AG04449 (cell line): ENCODE measurements at places on chromosomes 1 and 21.

DNA sequence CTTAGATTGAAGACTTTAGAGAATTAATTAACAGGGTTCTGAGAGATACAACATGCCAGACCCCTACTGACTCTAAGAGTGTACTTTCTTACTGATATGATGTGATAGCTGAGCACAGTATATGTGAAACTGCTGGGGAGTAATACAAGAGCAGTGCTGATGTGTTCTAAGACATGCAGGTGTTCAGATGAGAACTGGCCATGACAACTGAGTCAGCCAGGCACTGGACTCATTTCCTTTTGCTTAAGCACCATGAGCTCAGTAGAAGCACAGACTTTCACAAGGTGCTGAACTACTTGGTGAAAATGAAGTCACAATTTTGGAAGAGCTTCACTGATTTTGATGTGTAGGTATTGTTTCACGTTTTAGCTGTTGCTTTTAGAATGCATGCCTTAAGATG, 15.9 kb upstream of the POGZ start:
- DNase-seq: no peak

DNA sequence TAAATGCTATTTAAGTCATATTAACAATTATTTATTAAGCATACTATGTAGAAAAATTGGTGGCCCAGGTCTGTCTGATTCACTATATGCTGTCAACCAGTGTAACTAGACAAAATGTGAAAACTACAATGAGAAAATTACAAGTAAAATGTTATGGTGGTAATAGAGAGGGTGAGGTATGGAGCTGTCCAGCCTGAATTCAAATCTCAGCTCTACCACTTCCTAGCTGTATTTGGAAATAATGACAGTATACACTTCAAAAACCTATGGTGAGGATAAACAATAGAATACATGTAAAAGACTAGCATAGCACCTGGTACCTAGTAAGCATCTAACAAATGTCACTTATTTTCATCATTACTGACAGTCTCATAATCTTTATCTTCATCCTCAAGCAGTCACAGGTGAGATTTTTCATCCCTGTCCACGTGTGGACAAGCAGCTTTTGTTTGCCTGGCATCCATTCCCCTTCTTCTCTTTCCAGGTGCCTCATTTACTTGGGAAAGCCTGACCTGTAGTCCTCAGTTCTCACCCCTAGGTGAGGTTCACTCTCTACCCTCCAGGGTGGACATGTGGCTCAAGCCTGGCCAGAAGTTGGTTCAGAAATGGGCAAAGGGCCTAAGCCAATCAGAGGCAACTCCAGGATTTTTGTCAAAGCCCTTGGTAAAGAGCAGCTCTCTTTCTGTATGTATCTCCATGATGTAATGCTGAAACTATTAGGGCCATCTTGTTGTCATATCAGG, 29.5 kb downstream of the EGLN1 start:
- DNase-seq: no peak

DNA sequence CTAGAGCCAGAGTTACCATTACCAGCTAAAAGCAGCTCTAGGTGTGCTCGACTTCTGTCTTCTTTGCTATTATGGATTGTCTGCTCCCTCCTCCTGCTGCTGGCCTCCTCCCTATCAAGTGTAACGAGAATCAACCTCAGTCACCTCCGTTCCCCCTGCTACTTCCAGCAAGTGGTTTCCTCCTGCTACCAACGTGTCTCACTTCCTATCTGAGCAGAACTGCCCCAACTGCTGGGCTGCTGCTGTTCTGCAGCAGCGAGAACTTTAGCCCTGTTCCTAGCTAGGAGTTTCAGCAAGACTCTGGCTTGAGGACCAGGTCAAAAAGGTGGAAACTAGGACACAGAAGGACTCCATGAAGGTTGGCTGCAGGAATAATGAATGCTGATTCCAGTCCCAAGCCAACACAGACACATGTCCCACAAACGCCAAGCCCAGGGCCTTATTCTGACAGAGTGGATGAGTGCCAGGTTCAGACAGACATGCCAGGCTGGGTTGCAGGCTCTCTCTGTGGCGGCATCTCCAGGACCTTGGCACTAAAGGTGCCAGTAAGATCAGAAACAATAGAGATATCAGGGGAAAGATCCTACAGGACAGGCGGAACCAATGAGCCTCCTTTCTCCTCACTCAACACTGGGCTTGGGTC, 46.9 kb downstream of the CD34 start:
- no peak for DNase-seq

GRCh38 chr1:23525558-23526250, 5.3 kb downstream of the E2F2 start:
- DNase-seq: no peak

- no peak for DNase-seq
Observed at GRCh38 chr1:187648091-187648490, 819.3 kb downstream of the PLA2G4A start.

- no peak for DNase-seq
Observed at GRCh38 chr1:161070761-161071160, 1.1 kb upstream of the ARHGAP30 start.

- DNase-seq: no peak
Observed at GRCh38 chr1:107110326-107110725, 30.5 kb upstream of the NTNG1 start.

DNA sequence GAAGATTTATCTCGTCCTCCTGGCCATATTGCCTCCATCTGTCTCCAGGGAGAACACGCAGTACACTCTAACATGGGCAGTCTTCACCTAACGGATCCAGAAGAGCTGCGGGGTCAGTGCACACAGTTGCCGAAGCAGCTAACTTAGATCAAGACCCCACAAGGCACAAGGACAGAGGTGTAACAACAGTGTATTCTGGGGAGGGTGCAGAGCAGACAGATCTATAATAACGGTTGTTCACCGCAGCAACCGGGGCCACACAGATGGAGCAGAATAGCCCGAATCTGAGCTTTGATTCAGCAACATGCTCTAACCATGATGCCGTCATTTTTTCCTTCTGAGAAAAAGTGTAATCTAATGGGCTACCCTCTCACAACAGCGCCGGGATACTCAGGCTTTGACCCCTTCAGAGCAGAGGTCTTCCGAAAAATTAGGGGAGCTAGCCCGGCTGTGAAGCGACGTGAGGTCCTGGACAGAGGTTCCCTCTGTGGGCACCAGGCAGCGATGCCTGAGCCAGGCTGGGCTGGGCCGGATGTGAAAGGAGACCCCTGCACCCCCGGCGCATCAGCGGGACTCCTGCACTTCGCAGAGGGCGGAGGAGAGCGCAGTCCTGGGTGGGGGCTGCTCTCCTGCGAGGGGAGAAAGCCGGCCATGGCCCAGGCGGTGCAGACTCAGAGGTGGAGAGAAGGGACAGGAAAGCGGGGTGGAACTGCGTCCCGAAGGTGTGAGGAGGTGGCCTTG, 57.5 kb downstream of the BCL9 start:
- DNase-seq: no peak
